ENCODE measurements at places on chromosomes 6 and 20.
A peak's percentile ranks its signal among the peaks of the same experiment; 100 is the strongest.

DNA sequence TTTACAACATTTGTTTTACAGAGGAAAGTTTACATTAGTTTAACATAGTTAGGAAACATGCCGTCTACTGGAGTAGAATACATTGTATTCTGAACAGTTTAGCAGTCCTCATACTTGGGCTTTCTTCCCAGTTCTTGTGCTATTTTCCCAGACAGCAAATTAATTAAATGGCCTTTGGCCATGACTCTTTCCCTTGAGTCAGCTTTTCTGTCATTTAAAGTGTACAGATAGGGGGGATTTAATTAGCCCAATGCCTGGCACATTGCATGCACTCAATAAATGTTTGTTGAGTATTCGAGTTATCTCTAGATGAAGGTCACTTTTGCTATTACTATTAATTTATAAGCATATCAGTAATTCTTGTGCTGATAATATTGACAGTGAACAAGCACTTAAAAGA, 1.6 kb downstream of the TMEM244 start:
- peak; percentile 56 for DNase-seq

DNA sequence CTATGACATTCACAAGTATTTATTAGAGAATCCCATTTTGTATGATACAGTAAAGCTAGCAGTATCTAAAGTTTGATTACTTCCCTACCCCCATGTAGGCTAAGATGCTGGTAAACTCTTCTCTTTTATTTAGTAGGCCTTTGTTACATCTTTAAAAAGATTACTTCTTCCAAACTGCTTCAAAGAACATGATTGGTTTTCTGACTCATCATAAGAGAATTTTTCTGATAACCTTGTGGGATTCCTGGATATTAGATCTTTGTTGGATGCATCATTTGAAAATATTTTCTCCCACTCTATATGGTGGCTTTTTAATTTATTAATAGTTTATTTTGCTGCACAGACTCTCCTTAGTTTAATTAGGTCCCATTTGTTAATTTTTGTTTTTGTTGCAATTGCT, 898.3 kb upstream of the ADGRB3 start:
- DNase-seq = peak; percentile 39

GRCh38 chr6:29679962-29680361, 990 bp downstream of the ZFP57 start:
- DNase-seq = no peak

DNA sequence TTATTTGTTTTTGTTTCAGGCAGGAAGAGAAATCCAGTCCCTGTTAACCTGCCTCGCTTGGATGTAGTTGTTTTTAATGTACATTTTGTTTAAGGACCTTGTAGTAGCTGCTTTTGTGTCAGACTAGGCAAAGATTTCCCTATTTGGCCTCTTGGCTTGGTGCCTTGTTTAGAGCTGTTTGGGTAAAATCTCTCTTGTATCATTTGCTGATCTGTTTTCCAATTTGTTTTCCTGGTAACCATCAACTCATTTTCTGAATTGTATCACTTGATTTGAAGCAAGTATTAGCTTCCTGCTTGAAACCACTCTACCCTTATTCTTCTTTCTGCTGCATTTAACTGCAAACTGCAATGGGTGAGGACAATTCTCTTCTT, 160.7 kb downstream of the ZFAND3 start:
- DNase-seq = no peak

DNA sequence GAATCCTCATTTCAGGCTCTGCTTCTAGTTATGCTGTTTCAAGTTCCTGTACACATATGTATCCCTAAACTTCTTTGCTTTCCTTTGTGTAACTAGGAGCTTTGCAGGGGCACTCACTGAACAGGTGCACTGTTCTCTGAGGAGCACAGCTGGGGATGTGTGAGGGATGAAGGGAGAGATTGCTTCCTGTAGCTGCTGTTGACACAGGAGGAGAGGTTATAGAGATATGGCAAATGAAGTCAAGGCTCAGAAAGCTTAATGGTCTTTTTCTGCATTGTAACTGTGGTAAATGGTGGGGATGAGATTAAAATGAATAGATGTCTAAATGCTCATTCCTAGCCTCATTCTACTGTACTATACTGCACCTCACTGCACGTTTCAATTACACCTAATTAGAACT, 454.3 kb downstream of the BTBD3 start:
- no peak for DNase-seq

- DNase-seq = no peak
Measured at GRCh38 chr20:25338112-25339023, 52.3 kb downstream of the ABHD12 start.
